ENCODE measurements at places on chromosomes 4 and X. TPM values are rescaled to one million over a fixed set of nuclear protein-coding genes. Genes with fewer than 3 reads are reported as not detected.
A peak's percentile ranks its signal among the peaks of the same experiment; 100 is the strongest.

GRCh38 chr4:42350611-42351182, 46.6 kb upstream of the SHISA3 start:
- no peaks in the 10 kb centered on the region for H3K4me1 ChIP-seq
- no peaks in the 10 kb centered on the region for H3K27me3 ChIP-seq
- no peak for DNase-seq
- no peaks in the 10 kb centered on the region for H3K36me3 ChIP-seq
- no peak overlapping the region for H3K4me3 ChIP-seq

DNA sequence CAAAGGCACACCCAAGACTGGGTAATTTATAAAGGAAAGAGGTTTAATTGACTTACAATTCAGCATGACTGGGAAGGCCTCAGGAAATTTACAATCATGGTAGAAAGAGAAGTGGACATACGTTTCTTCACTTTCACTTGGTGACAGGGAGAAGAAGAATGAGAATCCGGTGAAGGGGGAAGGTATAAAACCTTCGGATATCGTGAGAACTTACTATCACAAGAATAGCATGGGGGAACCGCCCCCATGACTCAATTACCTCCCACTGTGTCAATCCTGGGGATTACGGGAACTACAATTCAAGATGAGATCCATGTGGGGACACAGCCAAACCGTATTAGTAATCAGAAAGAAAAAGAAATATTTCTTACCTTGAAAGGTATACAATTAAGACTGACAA, 782.9 kb upstream of the HS3ST1 start:
- no peaks in the 10 kb centered on the region for H3K4me1 ChIP-seq
- H3K36me3 ChIP-seq = no peaks in the 10 kb centered on the region
- H3K4me3 ChIP-seq = no peak overlapping the region
- DNase-seq = no peak

DNA sequence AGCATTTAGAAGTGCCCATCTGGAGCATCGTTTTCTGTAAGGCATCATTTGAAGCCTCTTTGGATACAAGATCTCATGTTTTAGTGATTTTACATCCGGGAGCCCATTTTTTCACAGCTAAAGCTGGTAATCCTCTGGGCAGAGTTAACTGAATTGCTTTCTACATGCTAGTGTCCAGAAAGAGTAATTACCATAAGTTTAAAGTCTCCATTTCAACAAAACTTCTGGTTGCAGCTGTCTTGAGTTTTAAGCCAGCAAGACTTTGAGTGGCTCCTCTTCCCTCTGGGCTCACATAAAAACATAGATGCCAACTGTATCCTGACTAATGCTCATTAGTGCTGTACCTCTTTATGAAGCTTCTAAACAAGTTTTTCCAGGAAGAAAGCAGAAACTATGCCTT, 65.4 kb downstream of the GPRIN3 start:
- H3K27ac ChIP-seq = no peak overlapping the region
- no peaks in the 10 kb centered on the region for H3K27me3 ChIP-seq
- H3K4me1 ChIP-seq = no peaks in the 10 kb centered on the region
- no peak for DNase-seq

GRCh38 chrX:20352935-20353336, 86.2 kb upstream of the RPS6KA3 start:
- H3K4me3 ChIP-seq = no peak overlapping the region
- no peak for DNase-seq
- no peaks in the 10 kb centered on the region for H3K36me3 ChIP-seq
- H3K27ac ChIP-seq = no peak overlapping the region
- H3K4me1 ChIP-seq = no peaks in the 10 kb centered on the region

GRCh38 chrX:48474127-48474526, 1.9 kb upstream of the FTSJ1 start:
- no peaks in the 10 kb centered on the region for H3K27me3 ChIP-seq
- no peak overlapping the region for H3K27ac ChIP-seq
- H3K36me3 ChIP-seq = no peaks in the 10 kb centered on the region
- no peak overlapping the region for H3K4me3 ChIP-seq
- DNase-seq = no peak

DNA sequence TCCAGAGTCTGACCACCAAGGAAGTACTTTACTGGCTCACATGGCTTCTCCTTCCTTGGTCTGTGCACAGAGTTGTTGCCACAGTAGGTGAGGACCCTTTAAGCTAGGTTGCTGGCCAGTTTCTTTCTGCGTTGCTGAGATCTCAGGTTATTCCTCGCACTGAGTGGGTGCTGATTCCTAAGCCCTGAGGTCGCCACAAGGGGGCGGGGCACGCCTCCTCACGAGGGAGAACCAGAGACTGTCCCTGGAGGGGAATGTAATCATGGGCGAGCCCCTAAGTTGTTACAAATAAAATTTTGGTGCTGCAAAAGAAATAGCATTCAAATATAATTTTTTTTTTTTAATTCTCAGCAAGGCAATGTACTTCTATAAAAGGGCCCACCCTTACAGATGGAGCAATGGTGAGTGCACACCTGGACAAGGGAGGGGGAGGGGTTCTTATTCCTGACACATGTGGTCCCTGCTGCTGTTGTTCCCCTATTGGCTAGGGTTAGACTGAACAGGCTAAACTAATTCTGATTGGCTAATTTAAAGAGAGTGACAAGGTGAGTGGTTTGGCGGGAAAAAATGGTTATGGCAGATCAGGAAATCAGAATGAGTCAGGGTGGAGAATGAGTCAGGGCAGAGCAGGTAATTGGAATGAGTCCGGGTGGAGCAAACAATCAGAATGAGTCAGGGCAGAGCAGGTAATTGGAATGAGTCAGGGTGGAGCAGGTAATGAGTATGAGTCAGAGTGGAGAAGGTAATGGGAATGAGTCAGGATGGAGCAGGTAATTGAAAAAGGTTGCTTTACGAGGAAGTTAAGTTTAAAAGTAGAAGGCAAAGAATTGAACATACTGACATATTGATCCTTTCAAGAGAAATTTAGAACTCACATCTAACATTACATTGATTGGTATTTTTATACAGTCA, 107.5 kb downstream of the VSIG4 start:
- no peak overlapping the region for H3K4me3 ChIP-seq
- H3K27ac ChIP-seq = peak overlapping the region; percentile 42
- no peaks in the 10 kb centered on the region for H3K4me1 ChIP-seq
- peak; percentile 30 for DNase-seq
- no peaks in the 10 kb centered on the region for H3K27me3 ChIP-seq

- peaks cover 14% of the 10 kb centered on the region for H3K27me3 ChIP-seq
- no peak overlapping the region for H3K27ac ChIP-seq
- no peaks in the 10 kb centered on the region for H3K4me1 ChIP-seq
- no peak for DNase-seq
- H3K4me3 ChIP-seq = no peak overlapping the region
- H3K36me3 ChIP-seq = no peaks in the 10 kb centered on the region
Observed at GRCh38 chr4:8905226-8905772, 33.7 kb upstream of the HMX1 start.

GRCh38 chr4:155900381-155900780, 3.1 kb upstream of the TDO2 start:
- DNase-seq = no peak
- H3K27me3 ChIP-seq = no peaks in the 10 kb centered on the region
- H3K36me3 ChIP-seq = no peaks in the 10 kb centered on the region
- H3K27ac ChIP-seq = no peak overlapping the region

DNA sequence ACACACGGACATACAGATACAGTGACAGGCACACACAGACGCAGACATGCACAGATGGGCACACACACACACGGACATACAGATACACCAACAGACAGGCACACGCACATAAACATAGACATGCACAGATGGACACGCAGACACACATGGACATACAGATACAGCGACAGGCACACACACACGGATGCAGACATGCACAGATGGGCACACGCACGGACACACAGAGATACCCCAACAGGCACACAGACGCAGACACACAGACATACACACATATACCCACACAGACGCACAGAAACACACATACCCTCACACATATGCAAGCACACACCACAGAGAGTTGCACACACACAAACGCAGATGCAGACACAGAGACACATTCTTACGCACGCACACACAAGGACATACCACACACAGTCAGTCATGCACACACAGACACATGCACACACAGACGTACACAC, 24.4 kb upstream of the SLC25A6 start:
- no peak for DNase-seq
- no peaks in the 10 kb centered on the region for H3K36me3 ChIP-seq
- H3K27ac ChIP-seq = no peak overlapping the region
- H3K4me3 ChIP-seq = no peak overlapping the region
- H3K27me3 ChIP-seq = no peaks in the 10 kb centered on the region
- H3K4me1 ChIP-seq = no peaks in the 10 kb centered on the region

DNA sequence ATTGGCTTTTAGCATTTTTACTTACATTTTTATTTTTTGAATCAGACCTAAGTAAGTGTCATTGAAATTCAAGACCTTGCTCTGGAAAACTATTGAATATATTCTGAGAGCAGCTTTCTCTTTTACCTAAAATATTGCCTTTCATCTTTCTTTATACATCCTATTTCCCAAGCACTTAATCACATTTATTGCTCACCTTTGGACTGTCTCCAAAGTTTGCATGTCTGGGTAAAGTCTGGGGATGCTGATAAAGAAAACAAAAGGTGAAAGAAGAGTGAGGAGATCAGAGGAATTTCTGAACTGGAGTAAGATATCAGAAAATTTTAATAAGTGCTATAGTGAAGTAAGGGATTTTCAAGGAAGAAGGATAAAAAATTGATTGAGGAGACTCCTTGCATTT, 308.5 kb upstream of the AADAT start:
- H3K27ac ChIP-seq = no peak overlapping the region
- DNase-seq = no peak
- H3K4me1 ChIP-seq = no peaks in the 10 kb centered on the region
- H3K36me3 ChIP-seq = no peaks in the 10 kb centered on the region
- no peak overlapping the region for H3K4me3 ChIP-seq

GRCh38 chr4:142557239-142557801, 288.8 kb downstream of the INPP4B start:
- no peaks in the 10 kb centered on the region for H3K36me3 ChIP-seq
- H3K4me1 ChIP-seq = peaks cover 5% of the 10 kb centered on the region
- H3K27me3 ChIP-seq = no peaks in the 10 kb centered on the region

GRCh38 chr4:72919937-72920336, 149.6 kb downstream of the COX18 start:
- H3K4me1 ChIP-seq = no peaks in the 10 kb centered on the region
- H3K36me3 ChIP-seq = no peaks in the 10 kb centered on the region
- DNase-seq = no peak
- no peaks in the 10 kb centered on the region for H3K27me3 ChIP-seq

GRCh38 chr4:100076753-100077152, 113.5 kb downstream of the DDIT4L start:
- H3K4me3 ChIP-seq = no peak overlapping the region
- no peak overlapping the region for H3K27ac ChIP-seq
- H3K36me3 ChIP-seq = no peaks in the 10 kb centered on the region
- H3K4me1 ChIP-seq = no peaks in the 10 kb centered on the region
- H3K27me3 ChIP-seq = no peaks in the 10 kb centered on the region

DNA sequence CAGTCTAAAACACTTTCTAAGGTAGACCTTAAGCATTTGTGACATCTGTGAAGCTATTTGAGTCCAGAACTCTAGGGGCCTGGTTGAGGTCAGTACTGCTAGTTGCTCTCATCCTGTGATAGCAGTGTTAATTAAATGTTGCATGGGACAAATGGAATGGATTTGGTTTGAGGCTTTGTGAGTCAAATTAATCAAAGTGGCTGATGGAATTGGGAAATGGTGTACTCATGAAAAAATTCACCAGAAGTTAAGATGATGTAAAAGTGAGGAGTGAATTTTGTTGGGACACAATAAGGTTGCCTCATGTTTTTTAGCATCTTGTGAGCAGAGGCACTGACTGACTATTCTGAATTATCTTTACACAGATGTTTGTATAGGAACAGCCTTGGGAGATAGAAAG, 99.2 kb upstream of the ARSJ start:
- no peaks in the 10 kb centered on the region for H3K27me3 ChIP-seq
- H3K4me1 ChIP-seq = no peaks in the 10 kb centered on the region
- no peak for DNase-seq
- no peak overlapping the region for H3K27ac ChIP-seq
- no peaks in the 10 kb centered on the region for H3K36me3 ChIP-seq

- H3K36me3 ChIP-seq = no peaks in the 10 kb centered on the region
- H3K27me3 ChIP-seq = no peaks in the 10 kb centered on the region
- no peak overlapping the region for H3K4me3 ChIP-seq
- DNase-seq = no peak
- no peak overlapping the region for H3K27ac ChIP-seq
- H3K4me1 ChIP-seq = no peaks in the 10 kb centered on the region
Observed at GRCh38 chr4:33628296-33628695, 2616.0 kb downstream of the ARAP2 start.

- no peaks in the 10 kb centered on the region for H3K36me3 ChIP-seq
- no peak overlapping the region for H3K27ac ChIP-seq
- H3K4me1 ChIP-seq = no peaks in the 10 kb centered on the region
- H3K4me3 ChIP-seq = no peak overlapping the region
- no peaks in the 10 kb centered on the region for H3K27me3 ChIP-seq
Observed at GRCh38 chr4:132332932-132333723, 816.0 kb upstream of the PCDH10 start.

DNA sequence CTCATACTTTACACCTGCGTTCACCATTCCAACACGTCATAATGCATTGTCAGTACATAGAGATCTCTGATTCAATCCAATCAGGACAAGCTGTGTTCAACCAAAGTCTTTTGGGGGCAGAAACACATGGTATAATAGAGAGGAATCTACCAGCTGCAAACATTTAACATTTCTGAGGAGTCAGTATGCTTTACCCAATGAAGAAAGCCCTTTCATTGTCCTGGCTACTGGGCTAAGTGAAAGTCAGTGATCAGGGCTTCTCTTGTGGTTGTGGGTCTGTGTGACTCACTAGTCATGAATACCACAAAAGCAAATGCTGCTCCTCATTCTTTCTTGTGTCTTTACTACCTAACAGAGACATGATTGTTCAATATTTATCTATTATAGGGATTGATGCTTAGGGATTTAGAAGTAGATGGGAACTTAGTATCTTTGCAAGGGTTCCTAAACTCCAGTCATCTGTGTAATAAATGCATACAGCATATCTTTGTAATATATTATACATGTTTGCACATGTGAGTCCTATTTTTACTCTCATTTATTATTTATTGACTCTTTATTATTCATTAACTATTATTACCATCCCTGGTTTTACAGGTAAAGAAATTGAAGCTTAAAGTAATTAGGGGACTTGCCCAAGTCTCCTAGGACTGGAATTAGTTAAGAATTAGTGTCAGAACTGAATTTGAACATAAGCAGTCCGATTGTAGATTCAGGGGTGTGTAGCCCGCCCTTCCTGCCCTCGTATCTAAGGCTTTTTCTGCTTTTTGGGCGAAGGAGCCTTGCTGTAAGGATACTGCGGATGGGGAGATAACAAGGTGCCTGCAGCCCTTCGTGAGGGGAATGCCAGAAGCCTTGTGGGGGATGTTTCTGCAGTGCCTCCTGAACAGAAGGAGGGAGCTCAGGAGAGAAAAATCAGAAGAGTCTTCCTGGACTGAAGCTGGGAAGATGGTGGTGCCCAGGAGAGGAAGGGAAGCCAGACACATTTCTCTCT, 353.1 kb upstream of the BOD1L1 start:
- H3K4me3 ChIP-seq = no peak overlapping the region
- DNase-seq = no peak
- no peaks in the 10 kb centered on the region for H3K36me3 ChIP-seq
- no peaks in the 10 kb centered on the region for H3K27me3 ChIP-seq

GRCh38 chr4:10260777-10261176, 144.2 kb upstream of the WDR1 start:
- H3K4me3 ChIP-seq = no peak overlapping the region
- H3K27ac ChIP-seq = no peak overlapping the region
- DNase-seq = no peak
- no peaks in the 10 kb centered on the region for H3K4me1 ChIP-seq

Gene LRCH2
- total RNA-seq = 4.2 TPM

Gene LDB2
- total RNA-seq = 9.3 TPM

Gene DSPP
- total RNA-seq = not detected

Gene TRIM75
- not detected for total RNA-seq

Gene IL2
- total RNA-seq = not detected

Gene RENBP
- 13.1 TPM for total RNA-seq

Gene GAGE12F
- not detected for total RNA-seq

Gene TLR2
- 6.1 TPM for total RNA-seq

Gene P2RY10
- total RNA-seq = not detected

Gene SSR4
- total RNA-seq = 16.1 TPM

Gene CXCL8
- not detected for total RNA-seq
